ENCODE measurements at places on chromosomes 4 and X.
A peak's percentile ranks its signal among the peaks of the same experiment; 100 is the strongest.

DNA sequence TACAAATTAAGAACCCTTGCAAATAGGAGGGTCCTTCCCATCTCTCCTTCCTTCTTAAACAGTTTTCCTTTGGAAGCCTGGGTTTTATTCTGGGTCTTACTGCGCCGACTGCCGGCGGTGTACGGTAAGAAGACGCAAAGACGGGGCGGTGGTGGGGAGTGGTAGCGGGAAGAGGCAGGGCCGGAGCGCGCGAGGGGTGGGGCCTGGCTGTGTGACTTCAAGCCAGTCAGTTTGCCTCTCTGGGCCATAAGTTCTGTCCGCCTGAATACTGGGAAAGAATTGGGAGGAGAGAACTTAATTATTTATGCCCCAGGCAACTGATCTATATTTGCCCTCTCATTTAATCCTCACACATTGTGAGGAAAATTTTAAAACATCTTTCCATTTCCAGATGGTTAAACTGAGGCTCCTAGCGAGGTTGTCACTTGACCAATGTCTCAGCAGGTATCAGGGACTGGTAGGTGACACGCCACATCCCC lies 726 bp upstream of the KANTR start:
- peak; percentile 83 for DNase-seq

DNA sequence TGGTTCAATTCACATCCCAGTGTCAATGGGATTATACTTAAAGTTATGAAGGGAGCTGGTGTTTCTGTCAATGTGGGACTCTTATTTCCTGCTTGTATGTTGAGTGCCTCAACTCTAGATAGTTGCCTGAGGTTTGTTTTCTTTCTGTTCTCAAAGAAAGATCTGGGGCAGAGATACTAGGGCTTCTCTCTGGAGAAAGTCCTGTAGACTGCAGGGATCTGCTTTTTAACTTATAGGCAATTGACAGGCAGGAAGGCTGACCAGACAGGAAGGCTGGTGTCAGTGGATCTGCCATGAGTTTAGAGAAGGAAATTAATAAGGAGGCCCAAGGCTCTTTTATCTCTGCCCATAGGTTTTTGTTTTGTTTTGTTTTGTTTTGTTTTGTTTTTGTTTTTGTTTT lies 64.0 kb upstream of the PRKX start:
- no peak for DNase-seq

DNA sequence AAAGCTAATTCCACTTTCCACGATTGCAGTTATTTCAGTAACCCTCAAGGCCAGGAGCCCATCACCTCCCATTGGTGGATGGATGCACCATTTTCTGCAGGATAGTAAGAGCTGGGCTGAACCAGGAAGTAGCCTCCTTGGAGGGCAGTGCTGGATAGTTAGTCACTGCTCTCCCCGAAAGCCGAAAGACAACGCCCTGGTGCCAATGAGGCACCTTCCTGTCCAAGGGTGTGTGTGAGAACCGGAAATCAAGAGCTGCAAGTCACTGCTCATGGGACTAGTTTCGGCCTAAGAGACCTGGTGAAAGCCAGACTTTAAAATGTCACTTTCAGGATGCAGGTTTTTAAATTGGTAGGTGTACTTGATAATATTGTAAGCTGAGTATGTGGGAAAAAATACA lies 203.8 kb upstream of the HS3ST1 start:
- no peak for DNase-seq

DNA sequence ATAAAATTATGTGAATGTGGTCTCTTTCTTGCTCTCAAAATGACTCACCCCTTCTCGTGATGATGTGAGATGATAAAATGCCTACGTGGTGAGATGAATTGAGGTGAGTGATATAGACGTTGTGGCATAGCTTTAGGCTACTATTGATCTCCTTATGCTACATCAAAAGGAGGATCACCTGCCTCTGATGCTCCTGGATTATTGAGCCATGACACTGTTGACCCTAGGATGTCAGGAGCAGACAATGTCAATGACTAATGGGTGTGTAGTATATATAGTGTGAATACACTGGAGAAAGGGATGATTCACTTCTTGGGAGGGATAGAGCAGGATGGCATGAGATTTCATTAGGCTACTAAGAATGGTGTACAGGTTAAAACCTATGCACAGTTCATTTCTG lies 210.7 kb upstream of the PRPS2 start:
- no peak for DNase-seq

GRCh38 chrX:28590396-28590795 lies 3.1 kb downstream of the IL1RAPL1 start:
- DNase-seq: no peak

DNA sequence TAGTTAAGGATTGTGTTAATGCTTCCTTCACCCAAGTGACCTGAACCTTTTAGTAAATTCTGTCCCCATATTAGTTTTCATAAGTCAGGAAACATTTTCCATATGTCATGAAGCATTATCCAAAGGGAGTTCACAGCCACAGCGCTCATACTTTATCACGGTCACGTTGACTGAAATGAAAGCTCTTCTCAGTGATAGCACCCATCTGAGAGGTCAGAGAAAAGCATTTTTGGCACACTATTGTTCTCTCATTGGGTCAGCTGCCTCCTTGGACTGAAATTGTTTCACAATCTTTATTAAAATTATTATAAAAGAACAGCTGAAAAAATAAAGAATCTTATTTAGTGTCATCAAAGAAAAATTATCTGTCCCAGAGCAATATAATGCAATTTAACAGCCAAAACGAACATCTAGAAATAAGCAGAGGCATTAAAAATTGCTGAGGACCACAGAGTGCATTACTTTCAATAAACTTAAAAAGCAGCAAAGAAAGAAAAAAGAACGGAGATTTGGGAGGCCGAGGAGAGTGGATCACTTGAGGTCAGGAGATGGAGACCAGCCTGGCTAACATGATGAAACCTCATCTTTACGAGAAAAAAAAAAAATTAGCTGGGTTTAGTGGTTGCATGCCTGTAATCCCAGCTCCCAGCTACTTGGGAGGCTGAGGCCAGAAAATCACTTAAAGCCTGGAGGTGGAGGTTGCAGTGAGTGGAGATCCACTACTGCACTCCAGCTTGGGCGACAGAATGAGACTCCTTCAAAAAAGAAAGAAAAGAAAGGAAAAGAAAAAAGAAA lies 680.8 kb upstream of the FAM241A start:
- DNase-seq: no peak

- DNase-seq: no peak
Observed at GRCh38 chrX:153600921-153601320, 2.0 kb upstream of the CCNQ start.

DNA sequence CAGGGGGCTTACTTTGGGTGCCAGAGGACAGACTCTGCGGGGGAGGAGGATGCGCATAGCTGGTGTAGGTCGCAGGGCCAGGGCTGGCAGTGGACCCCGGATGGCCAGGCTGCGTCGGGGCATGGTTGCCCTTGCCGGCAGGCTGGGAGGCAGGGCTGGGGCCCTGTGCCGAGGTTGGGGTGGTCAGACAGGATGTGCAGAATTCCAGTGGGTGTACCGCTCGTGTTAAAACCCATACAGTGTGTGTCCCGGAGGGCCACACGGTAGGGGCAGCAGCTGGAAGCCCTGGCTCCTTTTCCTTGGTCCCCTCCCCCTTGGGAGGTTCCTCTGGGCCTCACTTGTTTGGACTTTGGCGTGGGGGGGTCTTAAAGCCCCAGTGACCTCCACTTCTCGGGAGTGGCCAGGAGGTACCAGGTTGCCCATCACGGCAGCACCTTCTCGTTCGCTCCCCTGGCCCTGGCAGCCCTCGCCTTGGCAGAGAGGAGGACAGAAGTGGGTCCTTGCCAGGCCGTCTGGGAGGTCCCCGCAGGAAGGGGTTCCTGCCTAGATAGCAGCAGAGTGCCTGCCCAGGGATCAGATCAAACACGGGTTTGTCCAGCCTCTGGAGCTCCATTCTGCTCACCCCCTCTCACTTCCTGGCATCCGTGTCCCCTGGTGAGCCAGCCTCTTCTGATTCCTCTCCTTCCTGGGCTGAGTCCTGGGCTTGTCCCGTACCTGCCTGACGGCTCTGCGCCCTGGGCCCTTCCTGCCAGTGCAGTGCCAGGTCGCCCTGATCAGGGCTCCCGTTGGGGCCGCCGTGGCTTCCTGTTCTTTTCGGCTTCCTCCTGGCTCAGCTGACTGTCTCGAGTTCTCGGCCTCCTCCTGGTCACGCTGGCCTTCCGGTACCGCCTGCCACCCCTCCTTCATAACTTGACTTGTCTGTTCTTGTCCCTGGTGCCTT lies 56.7 kb upstream of the HGFAC start:
- DNase-seq: no peak

GRCh38 chr4:130395871-130396270 lies 1299.9 kb downstream of the C4orf33 start:
- DNase-seq: peak; percentile 79

GRCh38 chr4:21697583-21697982 lies 251.0 kb downstream of the KCNIP4 start:
- DNase-seq: peak; percentile 24

GRCh38 chrX:116863029-116863428 lies 400.3 kb upstream of the CT83 start:
- no peak for DNase-seq

DNA sequence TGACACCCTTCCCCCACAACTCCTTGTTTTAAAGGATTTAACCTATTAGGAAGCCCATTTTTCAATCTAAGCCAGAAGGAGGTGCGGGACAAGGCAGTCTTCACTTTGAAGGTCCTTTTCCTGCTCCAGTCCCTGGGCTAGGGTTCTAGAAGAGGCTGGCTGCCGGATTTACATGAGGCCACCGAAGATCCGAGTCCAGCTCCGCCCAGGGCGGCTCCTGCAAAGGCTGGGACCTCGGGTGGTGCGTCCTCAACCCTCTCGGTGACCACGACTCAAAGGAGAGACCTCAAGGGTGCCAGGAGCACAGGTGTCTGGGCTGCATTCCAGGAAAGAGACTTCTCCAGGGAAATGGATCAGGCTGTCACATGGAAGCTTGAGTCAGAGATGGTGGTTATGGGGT lies 471.6 kb downstream of the PCDH19 start:
- DNase-seq: no peak

DNA sequence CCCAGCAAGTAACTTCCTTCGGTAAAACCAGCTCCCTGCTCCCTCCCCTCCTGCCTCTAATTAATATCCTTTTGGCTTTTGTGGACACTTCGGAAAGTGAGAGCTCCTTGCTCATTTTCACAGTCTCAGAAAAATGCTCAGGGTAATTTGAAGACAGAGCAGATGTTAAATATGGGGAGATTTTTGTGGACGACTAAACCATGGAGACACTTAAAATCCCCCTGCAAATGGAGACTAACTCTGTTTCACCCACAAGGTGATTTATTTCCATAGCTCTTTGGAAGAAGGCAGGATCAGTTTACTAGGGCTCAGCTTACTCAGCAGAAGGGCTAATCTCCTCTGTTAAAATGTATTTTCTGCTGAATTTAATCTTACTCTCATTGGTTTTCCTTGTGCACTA lies 12.2 kb upstream of the AMOT start:
- DNase-seq: no peak

DNA sequence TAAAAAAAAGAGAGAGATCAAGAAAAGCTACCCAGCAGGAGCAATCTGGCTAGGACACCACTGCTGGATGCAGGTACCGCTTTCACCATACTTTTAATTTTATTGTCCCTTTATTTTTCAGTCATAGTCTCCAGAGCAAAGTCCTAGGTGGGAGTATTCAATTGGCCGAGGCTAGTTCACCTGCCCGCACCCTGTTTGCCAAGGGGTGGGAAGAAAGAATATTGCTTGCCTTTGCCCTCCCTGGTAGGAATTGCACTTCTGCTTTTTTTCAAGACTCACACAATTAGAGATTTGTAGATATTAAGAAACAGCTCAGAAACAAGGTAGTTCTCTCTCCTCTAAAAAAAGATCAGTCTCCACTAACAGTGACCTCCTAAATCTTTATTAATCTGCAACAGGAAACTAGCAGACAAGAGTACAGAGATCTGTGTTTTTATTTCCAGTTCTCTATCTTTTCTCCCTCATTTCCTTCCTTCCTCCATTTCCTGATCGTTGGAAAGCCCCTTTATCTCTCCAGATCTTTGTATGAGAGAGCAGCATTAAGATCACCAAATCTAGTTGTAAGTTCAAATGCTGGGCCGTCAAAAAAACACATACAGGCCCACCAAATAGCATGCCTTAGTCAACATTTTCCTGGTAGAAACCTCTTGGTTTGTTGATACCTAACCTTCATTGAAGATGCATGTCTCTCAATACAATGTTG lies 9.4 kb upstream of the RPGR start:
- DNase-seq: no peak

DNA sequence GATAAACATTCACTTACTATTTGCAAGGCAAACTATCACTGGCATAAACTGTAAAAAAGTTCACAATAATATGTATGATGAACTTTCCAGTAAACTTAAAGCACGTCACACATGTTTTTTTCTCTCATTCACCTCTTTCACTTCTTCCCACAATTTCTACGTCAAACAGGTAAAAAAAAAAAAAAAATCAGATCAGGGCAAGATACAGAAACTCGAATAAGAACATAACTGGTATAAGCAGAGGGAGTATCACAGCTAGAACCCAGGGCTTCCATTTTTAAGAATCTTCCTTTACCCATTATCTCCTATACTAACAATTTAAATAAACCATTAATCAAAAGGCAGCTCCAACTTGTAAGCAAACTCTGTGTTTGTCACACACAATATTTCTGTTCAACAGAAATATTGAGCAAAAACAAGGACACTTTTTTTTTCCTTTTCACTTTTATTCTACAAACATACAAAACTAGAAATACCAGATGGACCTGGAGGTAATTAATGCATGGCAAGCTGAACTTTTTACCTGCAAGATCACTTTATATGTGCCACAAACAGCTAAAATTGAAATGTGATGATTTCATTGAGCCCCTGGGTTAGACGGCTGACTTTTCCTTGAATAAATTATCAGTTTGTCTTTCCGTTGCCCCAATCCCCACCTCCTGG lies 47.5 kb upstream of the NSUN7 start:
- DNase-seq: no peak

GRCh38 chr4:174211622-174212044 lies 71.8 kb downstream of the FBXO8 start:
- no peak for DNase-seq

DNA sequence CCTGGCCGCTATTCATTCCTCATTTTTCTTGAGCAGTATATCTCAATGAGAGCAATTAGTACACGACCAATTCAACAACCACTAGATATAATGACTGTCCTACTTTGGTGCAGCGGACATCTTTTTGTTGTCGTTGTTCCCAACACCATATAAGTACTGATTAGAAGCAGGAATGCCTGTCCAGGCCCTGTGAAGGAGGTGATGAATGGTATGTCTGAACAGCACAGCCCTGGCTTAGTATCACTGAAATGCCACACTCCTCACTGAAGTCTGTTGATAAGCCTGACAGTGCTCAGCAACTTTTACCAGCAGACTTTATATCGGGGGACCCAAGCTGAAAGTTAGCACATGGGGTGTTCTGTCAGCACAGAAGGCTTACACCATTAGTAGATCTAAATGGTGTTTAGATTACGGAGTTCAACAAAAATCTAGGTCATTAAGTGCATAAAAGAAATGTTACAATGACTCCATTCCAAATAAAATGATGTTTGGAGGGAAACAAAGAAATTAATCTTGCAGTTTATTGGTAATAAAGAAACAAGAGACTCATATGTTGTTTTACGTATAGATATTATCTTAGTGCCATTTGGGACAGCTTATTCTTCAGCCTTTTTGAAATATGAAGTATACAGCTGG lies 228.3 kb upstream of the TTC29 start:
- DNase-seq: no peak

GRCh38 chr4:149987330-149988086 lies 90.7 kb upstream of the DCLK2 start:
- DNase-seq: peak; percentile 27

GRCh38 chr4:81712714-81713113 lies 241.0 kb upstream of the RASGEF1B start:
- no peak for DNase-seq
